Gastrocnemius medialis (tissue), 4 donors: ENCODE measurements at places on chromosomes 5 and 9. TPM values are rescaled to one million over a fixed set of nuclear protein-coding genes. Genes with fewer than 3 reads are reported as not detected.

DNA sequence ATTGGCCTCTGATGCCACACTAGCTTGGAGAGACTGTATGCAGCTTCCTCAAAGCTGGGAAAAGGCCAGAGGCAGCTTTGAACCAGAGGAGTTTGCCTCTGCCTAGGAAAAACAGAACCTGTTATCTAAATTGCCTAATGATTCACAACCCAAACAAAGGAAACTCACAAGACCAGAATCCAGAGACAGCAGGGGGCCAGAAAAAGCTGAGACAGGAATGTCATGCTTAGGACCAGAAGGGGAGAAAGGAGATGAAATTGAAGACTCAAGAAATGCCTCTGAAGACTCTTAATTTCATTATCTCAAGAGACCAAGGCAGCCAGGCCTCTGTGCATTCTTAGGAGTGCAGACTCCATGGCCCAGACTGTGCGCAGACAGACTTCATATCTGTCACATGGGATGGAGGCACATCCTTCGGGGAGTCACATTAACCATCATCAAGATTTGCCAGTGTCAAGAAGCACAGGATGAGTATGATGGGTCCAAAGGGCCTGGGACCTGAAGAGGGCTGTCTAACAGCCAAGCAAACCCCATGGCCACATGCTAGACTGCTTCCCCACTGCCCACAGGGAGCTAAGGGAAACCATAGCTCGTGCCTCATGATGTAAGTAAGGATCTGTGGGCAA, 57.3 kb downstream of the ARSB start:
- H3K27me3 ChIP-seq, result no peaks in the 10 kb centered on the region
- H3K36me3 ChIP-seq, result no peaks in the 10 kb centered on the region
- no peak overlapping the region for H3K27ac ChIP-seq
- no peaks in the 10 kb centered on the region for H3K4me1 ChIP-seq
- DNase-seq, result no peak

GRCh38 chr5:78964889-78965288, 20.2 kb downstream of the ARSB start:
- H3K27ac ChIP-seq, result no peak overlapping the region
- H3K27me3 ChIP-seq, result no peaks in the 10 kb centered on the region
- no peaks in the 10 kb centered on the region for H3K36me3 ChIP-seq
- H3K4me3 ChIP-seq, result no peak overlapping the region
- no peak for DNase-seq

DNA sequence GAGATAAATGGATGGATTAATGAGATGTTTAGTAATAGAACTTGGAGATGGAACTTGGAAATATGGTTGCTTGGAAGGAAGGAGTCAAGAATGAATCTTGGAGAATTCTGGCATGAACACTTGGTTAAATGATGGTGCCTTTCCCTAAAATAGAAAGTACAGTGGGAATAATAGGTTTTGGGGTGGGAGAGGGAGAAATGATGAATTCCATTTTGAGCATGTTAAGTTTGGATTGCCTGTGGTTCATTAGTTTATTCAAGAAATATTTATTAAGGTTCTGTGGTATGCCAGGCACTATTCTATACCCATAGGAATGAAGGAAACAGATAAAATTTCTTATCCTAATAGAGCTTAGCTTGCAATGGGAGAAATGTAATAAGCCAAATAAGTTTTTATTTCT, 58.4 kb downstream of the PBX3 start:
- no peak overlapping the region for H3K27ac ChIP-seq
- H3K4me3 ChIP-seq, result no peak overlapping the region
- no peak for DNase-seq
- H3K36me3 ChIP-seq, result no peaks in the 10 kb centered on the region
- no peaks in the 10 kb centered on the region for H3K4me1 ChIP-seq
- H3K27me3 ChIP-seq, result no peaks in the 10 kb centered on the region

GRCh38 chr9:37446401-37446800, 18.8 kb downstream of the ZBTB5 start:
- no peak overlapping the region for H3K4me3 ChIP-seq
- peaks cover 1% of the 10 kb centered on the region for H3K4me1 ChIP-seq
- no peak for DNase-seq
- H3K27me3 ChIP-seq, result no peaks in the 10 kb centered on the region
- H3K36me3 ChIP-seq, result no peaks in the 10 kb centered on the region

- peaks cover 9% of the 10 kb centered on the region for H3K4me1 ChIP-seq
- H3K27me3 ChIP-seq, result no peaks in the 10 kb centered on the region
- H3K27ac ChIP-seq, result no peak overlapping the region
- no peak overlapping the region for H3K4me3 ChIP-seq
- H3K36me3 ChIP-seq, result no peaks in the 10 kb centered on the region
Measured at GRCh38 chr5:9537223-9538141, 8.4 kb downstream of the SEMA5A start.

GRCh38 chr5:109706095-109706494, 16.4 kb downstream of the MAN2A1 start:
- no peak overlapping the region for H3K4me3 ChIP-seq
- no peak overlapping the region for H3K27ac ChIP-seq
- peaks cover 53% of the 10 kb centered on the region for H3K4me1 ChIP-seq

DNA sequence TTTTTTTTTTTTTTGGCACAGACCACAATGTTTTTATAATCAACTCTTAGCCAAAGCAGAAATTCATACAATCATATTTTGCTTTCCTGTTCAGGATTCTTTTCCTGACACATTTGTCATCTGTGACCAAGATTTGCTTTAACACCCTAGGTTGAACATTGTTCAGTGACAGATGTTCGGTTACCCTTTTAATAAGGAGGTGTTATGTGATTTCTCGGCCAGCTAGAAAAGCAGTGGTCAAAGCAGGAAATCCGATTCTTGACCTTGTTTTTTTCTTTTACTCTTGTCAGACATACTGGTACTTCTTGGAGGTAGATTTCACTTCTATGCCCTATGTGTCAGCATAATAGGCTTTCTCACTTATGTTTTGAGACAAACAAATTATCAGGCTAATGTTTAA, 335.3 kb upstream of the ACTBL2 start:
- H3K27ac ChIP-seq, result no peak overlapping the region
- H3K4me1 ChIP-seq, result no peaks in the 10 kb centered on the region
- no peaks in the 10 kb centered on the region for H3K36me3 ChIP-seq

PCDHAC2 gene
- not detected for total RNA-seq

SNCAIP gene
- 0.31 TPM for total RNA-seq

TPPP gene
- 2.4 TPM for total RNA-seq

LCN9 gene
- total RNA-seq, result not detected

TNFSF8 gene
- total RNA-seq, result not detected
